Urinary bladder (tissue), 4 donors: ENCODE measurements at places on chromosomes 2 and 18.
A peak's percentile ranks its signal among the peaks of the same experiment; 100 is the strongest.

DNA sequence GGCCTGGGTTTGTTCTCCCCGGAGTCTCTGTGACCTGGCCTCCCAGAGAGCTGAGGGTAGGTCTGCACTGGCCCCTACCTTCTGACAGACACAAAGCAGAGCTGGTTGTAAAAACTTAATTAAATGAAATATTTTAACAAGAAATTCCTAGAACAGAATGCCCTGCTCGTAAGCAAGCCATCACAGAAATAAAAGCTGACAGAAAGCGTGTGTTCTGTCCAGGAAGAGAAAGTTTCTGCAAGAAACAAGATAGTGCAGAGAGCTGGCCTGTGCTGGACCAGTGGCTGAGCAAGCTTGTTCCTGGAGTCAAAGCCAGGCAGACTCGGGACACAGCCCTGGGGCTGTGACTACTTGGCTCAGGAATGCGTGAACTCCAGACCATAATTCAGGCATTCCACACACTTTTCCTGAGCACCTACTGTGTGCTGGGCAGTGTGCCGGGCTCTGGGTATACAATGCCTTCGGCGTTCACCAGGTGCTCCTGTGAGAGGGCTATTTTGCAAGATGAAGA, 51.6 kb downstream of the APOB start:
- DNase-seq, result peak; percentile 50

GRCh38 chr2:127355407-127356008, 32.3 kb downstream of the MAP3K2 start:
- no peak for DNase-seq

- no peak for DNase-seq
Measured at GRCh38 chr2:241855245-241855887, 3.3 kb downstream of the PDCD1 start.

- DNase-seq, result no peak
Measured at GRCh38 chr2:105786231-105787230, 41.8 kb downstream of the NCK2 start.

GRCh38 chr2:152157253-152157652, 18.3 kb downstream of the STAM2 start:
- DNase-seq, result no peak

GRCh38 chr2:71500426-71501079, 47.2 kb downstream of the DYSF start:
- DNase-seq, result no peak

- DNase-seq, result no peak
Measured at GRCh38 chr2:217415316-217415715, 555.5 kb upstream of the TNP1 start.

- DNase-seq, result no peak
Measured at GRCh38 chr18:58991167-58991798, 126.6 kb downstream of the ZNF532 start.

GRCh38 chr18:3360211-3360610, 89.8 kb upstream of the TGIF1 start:
- DNase-seq, result no peak

DNA sequence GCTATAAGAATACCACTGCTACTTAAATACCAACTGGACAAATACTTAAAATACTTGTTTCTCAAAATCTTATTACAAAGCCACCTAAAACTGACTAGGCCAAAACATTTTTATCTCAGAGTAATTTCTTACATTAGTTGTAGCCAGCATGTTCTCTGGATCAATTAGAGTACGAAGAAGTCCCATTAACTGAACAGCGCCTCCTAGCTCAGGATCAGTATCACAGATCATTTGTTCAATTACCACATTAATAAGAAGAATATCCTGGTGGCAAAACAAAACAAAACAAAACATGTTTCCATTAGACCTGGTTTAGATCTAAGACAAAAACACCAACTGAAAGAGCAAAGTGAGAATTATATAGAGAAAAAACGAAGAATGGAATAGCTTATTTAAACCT, 36.0 kb downstream of the PPP4R3B start:
- DNase-seq, result no peak

DNA sequence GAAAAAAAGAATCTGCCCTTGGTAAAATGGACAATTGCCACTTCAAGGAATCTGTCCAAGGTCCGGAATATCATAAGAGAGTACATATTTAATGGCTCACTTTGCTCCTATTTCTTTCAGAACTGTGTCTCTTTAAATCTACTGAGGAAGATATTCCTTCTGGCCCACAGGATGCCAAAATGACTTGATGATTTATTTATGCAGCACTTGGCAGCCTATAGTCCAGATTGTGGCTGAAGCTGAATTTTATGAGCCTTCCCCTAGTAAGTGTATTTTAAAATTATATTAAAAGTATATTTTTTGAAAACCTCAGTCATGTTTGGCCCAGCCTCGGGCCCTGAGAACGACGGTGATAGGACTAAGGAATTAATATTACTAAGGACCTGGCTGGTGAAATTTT, 465.1 kb upstream of the HNRNPA3 start:
- DNase-seq, result no peak

- DNase-seq, result no peak
Measured at GRCh38 chr18:70627182-70627802, 338.4 kb downstream of the SOCS6 start.

DNA sequence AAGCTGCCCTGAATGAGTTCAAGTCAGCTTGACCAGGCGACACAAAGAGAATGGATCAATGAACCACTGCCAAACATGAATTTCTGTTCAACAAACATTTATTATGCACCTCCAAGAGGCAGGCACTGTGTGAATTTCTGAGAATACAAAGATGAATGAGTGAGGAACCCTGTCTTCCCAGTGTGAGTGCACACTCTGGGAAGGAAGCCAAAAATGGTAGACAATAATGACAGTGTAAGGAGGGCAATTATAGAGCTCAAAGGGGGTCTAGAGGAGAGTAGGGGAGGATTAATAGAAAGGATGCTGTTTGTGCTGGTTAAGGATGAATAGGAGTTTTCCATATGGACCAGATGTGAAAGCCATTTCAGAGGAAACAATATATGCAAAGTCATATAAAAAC, 213.4 kb downstream of the DCC start:
- DNase-seq, result no peak
